ENCODE measurements at places on chromosomes 3 and 15.
A peak's percentile ranks its signal among the peaks of the same experiment; 100 is the strongest.

DNA sequence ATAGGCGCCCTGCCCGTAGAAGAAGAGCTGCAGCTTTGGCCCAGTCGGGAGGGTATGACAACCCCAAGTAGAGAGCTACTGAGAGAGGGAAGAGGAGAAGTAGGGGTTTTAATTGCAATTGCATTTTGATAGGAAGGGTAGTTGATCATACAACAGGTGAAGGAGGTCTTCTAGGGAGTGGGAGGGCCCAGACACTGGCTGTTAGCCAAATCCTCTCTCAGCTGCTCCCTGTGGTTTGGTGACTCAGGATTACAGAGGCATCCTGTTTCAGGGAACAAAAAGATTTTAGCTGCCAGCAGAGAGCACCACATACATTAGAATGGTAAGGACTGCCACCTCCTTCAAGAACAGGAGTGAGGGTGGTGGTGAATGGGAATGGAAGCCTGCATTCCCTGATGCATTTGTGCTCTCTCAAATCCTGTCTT, 408.9 kb upstream of the THBS1 start:
- peak; percentile 3 for DNase-seq

- no peak for DNase-seq
These were observed 167.6 kb upstream of the CADPS start for GRCh38 chr3:63042833-63043232.

- no peak for DNase-seq
These were observed 24.7 kb downstream of the IP6K1 start for GRCh38 chr3:49761661-49762060.

DNA sequence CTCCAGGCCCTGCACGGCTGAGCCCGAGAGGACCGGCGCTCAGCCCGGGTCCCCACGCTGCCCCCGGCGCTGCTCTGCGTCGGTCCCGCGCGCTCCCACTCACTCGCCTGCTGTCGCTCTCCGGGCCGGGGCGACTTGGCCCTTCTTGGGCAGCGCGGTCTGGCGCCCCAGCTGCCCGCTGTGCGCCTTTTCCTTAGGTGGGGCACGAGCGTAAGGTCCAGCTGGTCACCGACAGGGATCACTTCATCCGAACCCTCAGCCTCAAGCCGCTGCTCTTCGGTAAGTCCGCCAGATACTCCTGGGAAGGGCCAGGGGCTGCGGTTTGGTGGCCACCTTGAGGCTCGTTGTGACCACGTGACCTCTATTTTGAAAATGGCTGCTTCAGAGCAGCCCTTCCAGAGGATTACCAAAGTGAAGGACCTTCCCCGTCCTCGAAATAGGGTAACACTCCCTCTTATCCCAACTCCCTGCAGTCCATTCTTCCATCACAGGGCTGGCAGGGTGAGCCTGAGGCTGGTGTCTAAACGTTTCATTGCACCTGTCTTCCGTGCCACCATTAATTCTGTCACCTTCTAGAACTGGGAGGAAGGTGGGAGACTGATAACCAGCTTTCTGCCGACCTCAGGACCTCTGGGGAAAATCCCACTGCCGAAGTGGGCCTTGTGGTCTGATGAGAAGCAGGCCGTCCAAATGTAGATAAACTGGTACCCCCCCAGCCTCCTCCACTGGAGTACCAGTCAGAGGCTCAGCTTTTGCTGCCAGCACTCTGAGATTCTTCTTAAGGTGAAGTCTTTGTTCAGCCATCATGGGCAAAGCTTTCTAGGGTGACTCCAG, 812 bp downstream of the P4HTM start:
- DNase-seq: no peak

- no peak for DNase-seq
These were observed 31.1 kb upstream of the SLC24A5 start for GRCh38 chr15:48089702-48090101.

DNA sequence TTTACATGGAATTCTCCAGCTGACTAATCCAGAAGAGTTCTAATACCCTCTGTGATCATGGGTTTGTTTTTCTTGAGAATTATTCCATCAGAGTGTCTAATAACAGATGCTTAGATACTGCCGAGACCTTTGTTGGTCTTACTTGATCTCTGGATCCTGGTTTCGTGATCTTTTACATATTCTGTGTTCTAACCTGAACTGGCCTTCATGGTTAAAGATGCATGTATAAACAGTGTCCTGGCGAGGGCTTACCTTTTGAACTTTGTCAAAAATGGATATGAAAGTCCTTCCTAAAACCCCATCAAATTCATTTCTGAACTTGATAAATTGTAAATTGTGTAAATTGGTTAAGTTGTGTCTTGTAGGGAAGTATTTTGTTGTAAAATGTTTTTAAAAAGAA, 24.8 kb downstream of the UBE2Q2 start:
- no peak for DNase-seq

GRCh38 chr3:119559441-119559963, at the start of gene CD80:
Gene CD80, minus strand, starts transcription at chr3:119559614. Its CDS starts 1,886 bp downstream, at chr3:119557728.
- peak; percentile 62 for DNase-seq

All from stimulated activated CD4-positive, alpha-beta T cell treated with anti-CD3 and anti-CD28 coated beads, Interleukin-4, amount 100 ng/mL, for 48 hours (primary cell).